Fibroblast of skin of left quadriceps (primary cell): ENCODE measurements at places on chromosomes 3 and 15.

GRCh38 chr15:39770748-39771689 lies 11.6 kb downstream of the FSIP1 start:
- peak; percentile 76 for DNase-seq

- peak; percentile 90 for DNase-seq
Measured at GRCh38 chr15:62119227-62119864, 45.7 kb downstream of the C2CD4B start.

DNA sequence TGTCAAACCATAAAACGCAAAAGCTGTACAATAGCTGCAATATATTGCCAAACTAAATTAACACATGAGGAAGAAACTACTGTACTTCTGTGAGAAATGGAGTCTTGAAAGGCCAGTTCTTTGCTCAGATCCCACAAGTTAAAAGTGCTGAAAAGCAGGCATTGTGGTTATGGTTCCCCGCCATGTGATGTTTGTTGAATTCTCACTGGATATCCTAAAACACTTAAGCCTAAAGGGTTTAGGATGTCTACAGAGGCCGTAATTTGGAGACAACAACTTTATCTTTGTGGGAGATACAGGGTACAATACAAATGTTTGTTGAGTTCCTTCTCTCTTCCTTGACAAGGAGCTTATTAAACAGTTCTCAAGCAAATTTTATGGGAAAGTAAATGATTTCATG lies 53.2 kb downstream of the TMEM212 start:
- DNase-seq, result no peak

DNA sequence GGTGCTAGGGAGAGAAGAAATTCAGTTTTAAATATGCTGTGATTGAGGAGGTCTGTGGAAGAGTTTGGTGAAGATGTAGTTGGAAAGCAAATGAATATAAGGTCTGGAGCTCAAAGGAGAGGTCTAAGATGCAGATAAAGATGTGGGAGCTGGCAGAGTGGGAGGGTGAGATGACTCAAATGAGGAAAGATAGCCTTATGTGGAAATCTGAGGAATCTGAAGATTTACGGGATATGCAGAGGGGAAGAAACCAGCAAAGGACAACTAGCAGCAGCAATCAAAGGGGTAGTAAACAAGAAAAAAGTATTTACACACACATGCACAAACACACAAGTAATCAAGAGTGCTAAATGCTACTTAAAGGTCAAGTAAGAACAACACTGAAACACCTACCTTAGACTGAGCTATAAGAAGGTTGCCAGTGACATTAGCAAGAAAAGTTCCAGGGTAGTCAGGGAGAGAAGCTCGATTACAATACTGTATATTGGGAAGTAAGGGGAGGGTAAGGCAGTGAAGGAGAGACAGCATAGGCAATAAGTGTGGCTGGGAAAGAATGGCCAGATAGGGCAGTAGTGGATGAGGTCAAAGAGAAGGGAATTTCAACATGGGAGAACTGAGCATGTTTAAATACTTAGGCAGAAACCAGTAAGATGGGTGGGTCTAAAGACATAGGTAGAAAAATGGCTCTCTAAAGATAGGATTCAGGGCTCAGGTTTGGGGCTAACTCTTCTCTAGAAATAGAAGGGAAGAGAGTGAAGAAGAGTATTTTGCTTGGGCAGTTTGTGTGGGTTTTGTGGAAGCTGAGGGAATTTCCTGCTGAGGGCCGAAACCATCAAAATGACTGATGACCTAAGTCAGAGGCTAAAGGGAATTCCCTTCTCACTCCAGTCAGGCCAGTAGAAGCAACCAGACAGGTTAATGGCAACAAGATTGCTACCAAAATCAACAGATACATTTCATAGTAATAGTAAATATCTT lies 8.9 kb downstream of the CMTM6 start:
- DNase-seq, result no peak

DNA sequence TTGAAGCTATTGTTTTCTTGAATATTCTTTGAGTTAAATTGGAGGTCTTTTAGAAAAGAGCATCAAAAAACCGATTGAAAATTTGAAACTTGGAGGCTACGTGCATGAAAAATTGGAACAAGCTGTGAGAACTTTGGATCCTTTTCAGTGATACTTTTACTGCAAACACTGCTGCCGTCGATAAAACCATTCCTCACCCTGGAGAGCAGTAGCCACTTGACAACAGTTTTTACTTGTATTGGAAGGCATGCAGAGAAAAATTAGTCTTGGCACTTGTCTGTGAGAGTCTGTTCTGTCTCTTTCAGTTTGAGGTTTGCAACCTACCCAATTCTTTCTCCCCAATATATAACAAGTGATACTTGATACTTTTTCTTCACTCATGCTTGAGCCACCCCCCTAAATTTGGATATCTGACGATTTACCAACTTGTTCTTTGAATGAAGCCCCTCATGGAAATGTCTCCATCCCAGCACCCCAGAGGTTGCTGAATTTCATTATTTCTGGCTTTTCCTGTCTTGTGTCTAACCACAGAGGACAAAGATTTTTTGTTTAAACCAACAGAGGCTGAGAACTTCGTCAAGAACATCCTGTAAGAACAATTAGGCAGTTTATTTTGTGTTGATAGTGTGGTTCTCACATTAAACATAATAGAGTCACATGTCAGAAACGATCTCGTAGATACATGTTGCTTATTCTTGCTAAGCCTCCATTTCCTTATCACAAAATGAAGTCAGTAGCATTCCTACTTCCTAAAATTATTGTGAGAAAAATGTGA lies 307.3 kb upstream of the PLSCR5 start:
- DNase-seq, result no peak

- peak; percentile 98 for DNase-seq
Measured at GRCh38 chr15:39127925-39128617, 452.8 kb upstream of the THBS1 start.

- peak; percentile 30 for DNase-seq
Measured at GRCh38 chr3:35183927-35184675, 455.2 kb upstream of the ARPP21 start.

GRCh38 chr3:177330779-177331178 lies 133.5 kb upstream of the TBL1XR1 start:
- no peak for DNase-seq

- no peak for DNase-seq
Measured at GRCh38 chr3:143306407-143306806, 186.8 kb downstream of the CHST2 start.

DNA sequence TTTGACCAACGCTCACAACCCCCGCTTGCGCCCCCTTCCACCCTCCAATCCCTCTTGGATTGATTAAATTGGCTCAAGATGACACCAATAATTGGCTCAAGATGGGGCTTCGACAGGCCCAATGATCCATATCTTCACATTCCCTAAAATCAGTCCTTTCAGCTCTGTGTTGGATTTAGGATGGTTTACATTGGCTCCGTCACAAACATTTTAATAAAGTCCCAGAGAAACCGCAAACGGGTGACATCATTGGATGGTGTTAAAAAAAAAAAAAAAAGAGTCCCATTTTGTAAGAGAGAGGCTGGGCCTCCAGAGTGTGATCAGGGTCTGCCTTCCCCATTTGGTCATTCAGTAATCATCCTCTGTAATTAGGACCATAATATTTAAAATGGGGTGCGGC lies 113.4 kb upstream of the MRPS22 start:
- no peak for DNase-seq

DNA sequence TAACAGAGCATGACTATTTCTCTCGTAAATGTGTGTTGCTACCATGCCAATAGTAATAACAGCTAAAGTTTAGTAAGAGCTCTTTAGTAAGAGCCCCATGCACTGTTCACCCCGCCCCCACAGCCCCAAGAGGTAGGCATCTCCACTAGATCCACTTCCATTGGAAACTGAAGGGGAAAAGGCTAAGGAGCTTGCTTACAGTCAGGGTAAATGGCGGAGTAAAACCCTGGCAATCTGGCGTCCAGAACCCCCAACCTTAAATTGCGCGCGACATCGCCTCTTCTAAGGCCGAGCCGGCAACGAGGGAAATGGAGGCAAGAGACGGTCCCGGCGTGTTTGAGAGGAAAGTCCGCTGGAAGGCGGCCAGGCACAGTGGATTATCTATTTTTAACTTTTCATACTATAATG lies 654 bp upstream of the C3orf38 start:
- no peak for DNase-seq

DNA sequence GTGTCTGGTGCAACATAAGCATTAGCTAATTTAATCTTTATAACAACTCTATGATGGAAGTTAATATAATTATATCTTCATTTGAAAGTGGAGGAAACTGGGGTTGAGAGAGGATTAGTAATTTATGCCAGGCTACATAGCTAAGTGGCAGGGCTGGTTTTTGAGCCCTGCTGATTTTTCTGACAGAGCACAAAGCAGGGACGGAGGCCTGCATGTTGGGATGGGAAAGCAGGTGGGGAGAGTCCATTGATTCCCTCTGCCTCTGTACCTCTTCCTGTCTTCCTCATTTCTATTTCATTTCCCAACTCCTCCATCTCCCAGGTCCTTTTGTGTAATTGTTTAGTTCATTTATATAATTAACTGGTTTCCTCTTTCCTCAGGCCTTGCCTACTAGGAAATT lies 251.6 kb upstream of the ZPLD1 start:
- DNase-seq, result no peak

DNA sequence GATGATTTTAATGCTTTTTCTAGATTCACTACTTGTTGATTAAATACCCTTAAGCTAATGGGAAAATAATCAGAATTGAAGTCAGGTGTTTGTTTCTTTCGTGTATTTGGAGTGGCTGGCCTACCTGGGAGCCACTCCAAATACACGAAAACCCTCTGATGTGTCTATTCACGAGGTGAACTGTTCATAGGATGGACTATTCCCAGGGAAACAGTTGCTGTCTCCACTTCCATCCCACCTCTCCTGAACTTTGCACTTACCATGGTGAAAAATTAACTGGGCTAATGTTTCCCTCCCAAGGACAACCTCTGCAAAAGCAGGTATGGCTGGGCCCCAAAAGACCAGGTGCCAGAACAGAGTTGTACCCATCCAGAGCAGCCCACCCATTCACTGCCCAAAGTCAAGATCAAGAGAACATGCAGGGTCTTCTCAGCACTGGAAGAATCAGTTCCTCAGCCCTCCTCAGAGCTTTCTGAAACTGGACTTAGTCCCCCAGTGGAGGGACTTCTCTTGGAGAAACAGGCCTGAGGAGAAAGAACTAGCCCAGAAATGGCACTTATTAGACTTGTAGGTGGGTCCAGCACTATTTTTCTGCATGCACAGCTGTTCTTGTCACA lies 2.9 kb upstream of the SMAD3 start:
- DNase-seq, result no peak

- no peak for DNase-seq
Measured at GRCh38 chr3:117131259-117131658, 421.7 kb downstream of the TUSC7 start.

- DNase-seq, result no peak
Measured at GRCh38 chr3:74630602-74631001, 16.1 kb upstream of the CNTN3 start.

DNA sequence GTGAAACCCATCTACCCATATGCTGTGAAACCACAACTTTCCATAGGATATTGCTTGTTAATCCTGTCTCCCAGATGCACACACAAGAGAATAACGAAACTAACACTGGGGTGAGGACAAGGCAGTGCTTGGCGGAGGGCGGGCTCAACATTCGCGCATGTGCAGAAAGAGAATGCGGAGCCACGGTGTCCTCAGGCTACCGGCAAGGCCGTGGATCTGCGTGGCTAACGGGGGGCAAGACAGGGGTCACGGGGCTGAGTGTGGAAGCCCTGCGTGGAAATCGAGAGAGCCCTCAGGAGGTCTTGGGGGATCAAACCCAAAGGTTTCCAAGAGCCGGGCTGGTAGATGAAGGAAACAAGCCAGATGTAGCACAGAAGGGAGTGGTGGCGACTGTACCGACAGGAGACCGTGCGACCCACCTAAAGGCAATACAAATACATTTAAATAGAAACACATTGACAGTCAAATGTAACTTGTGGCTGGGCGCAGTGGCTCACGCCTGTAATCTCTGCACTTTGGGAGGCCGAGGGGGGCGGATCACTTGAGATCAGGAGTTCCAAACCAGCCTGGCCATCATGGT lies 48.5 kb upstream of the TRA2B start:
- peak; percentile 37 for DNase-seq

DNA sequence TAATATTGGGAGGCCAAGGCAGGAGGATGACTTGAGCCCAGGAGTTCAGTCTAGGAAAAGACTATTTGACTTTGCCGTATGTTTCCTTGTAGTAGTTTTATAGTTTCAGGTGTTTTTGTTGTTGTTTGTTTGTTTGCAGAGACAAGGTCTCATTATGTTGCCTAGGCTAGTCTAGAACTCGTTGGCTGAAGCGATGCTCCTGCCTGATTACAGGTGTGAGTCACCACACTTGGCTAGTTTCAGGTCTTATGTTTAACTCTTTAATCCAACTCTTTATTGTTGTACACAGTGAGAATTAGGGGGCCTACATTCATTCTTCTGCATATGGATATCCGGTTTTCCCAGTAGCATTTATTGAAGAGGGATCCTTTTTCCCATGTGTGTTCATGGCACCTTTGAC lies 32.0 kb downstream of the FAIM start:
- no peak for DNase-seq

DNA sequence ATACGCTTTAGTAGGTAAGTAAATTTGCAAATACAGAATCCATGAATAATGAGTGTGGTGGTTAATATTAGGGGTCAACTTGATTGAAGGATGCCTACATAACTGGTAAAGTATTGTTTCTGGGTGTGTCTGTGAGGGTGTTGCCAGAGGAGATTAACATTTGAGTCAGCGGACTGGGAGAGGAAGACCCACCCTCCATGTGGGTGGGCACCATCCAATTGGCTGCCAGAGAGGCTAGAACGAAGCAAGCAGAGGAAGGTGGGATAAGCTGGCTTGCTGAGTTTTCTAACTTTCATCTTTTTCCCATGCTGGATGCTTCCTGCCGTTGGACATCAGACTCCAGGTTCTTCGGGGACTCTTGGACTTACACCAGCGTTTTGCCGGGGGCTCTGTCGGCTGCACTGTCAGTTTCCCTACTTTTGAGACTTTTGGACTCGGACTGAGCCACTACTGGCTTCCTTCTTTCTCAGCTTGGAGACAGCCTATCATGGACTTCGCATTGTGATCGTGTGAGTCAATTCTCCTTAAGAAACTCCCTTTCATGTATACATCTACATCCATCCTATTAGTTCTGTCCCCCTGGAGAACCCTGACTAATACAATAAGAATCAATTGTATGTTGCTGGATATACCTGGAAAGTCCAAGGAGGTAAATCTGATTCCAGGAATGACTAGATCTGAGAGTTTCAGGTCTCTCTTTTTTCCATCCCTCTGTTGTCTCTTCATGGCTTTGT lies 25.8 kb upstream of the NEDD4 start:
- DNase-seq, result no peak

- no peak for DNase-seq
Measured at GRCh38 chr3:32994045-32994444, 42.6 kb downstream of the CCR4 start.
